ENCODE measurements at places on chromosomes 11 and 22.
A peak's percentile ranks its signal among the peaks of the same experiment; 100 is the strongest.

GRCh38 chr11:41222236-41222635 lies 237.2 kb downstream of the LRRC4C start:
- no peak for DNase-seq

DNA sequence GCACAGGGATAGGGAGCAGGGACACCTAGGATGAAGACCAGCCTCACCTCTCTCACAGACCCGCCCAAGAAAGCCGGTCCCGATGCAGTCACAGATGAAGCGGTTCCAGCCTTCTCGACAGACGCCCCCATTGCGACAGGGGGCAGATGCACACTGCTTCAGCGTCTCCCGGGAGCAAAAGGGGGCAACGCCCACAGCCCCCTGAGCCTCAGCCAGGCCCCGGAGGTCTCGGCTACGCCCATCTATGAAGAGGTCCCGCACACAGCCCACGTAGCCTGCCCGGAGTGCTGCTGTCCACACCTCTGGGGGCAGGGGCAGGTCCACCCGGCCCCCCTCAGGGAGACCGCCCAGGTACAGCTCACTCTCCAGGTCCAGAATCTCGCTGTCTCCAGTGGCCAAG lies 62.3 kb downstream of the NRXN2 start:
- DNase-seq: no peak

GRCh38 chr22:17057959-17058814 lies 26.6 kb upstream of the IL17RA start:
- peak; percentile 67 for DNase-seq

DNA sequence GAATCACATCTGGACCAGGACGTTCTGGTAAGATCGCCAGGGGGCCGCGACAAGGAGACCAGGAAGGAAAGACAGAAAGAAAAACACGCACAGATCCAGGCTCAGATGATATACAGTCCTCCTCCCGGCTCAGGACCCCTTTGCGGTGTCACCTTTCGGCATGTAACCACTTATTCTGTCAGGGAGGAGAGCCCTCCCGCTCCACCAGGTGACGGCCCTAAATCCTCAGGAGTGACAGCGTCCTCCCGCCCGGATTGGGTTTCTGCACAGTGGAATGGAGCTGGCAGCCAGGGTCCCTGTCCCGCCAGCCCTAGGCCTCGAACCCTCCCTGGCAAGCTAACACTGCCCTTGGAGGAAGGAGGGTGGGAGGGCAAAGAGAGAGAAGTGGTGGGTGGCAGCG lies 24.3 kb upstream of the KCNQ1OT1 start:
- no peak for DNase-seq

GRCh38 chr11:34631737-34632104 lies 10.8 kb downstream of the EHF start:
- no peak for DNase-seq

DNA sequence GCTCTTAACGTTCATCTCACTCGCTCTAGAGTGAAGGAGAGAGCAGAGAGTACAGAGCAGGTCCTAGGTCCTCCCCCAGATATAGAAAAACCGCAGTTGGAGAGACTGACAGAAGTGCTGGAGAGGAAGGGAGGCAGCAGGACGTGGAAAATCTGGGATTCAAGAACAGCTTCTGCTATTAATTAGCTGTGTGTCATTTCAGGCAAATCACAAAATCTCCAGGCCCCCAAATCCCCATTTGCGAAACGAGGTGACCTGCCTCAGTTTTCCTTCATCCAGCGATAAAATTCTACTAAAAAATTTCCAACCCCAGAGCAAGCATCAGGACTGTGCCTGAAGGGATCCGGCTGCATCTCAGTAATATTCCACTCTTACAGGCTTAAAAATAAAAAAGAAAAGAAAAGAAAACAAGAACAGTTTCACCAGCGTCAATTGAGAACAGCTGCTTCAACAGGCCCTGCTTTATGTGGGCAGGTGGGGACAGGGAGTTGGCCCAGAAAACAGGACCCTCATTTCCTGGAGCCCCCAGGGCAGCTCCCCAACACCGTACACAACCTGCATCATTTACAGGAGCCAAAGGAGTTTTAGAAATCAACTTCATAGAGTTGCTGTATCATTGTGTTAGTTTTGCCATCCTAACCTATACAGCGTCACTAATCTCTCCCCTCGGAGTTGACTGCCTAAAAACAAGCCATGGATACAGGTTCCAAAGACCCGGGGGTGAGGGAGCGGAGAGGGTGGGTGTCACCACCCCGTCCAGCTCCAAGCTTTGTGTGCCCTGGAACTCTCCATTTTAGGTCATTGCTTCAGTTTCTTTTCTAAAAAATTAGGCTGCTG lies 2.3 kb upstream of the MALAT1 start:
- DNase-seq: no peak

- no peak for DNase-seq
These were observed 294.4 kb downstream of the NTM start for GRCh38 chr11:131664816-131665215.

GRCh38 chr11:107916671-107917241 lies 11.5 kb upstream of the RAB39A start:
- no peak for DNase-seq

- DNase-seq: no peak
These were observed 33.4 kb downstream of the PARVB start for GRCh38 chr22:44057401-44057987.

- DNase-seq: no peak
These were observed 404.5 kb downstream of the ETS1 start for GRCh38 chr11:128182844-128183243.

DNA sequence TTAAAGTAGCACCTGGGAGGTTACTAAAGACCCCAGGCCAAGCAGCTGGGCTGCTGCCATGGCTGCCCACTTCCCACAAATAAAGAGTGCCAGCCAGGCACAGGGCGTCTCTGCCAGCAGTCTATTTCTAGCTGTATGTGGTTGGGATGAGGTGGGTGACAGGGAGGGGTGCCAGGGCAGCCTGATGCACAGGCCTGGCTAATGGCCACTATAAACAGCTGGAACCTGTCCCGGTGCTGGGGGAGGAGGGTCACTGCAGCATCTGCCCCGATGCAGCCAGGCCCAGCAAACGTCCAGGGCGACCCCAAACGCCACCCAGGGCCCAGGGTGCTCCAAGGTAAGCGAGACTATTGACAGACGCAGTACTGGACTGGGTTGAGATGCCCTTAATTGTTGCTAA lies 37.4 kb downstream of the SCUBE1 start:
- DNase-seq: no peak

DNA sequence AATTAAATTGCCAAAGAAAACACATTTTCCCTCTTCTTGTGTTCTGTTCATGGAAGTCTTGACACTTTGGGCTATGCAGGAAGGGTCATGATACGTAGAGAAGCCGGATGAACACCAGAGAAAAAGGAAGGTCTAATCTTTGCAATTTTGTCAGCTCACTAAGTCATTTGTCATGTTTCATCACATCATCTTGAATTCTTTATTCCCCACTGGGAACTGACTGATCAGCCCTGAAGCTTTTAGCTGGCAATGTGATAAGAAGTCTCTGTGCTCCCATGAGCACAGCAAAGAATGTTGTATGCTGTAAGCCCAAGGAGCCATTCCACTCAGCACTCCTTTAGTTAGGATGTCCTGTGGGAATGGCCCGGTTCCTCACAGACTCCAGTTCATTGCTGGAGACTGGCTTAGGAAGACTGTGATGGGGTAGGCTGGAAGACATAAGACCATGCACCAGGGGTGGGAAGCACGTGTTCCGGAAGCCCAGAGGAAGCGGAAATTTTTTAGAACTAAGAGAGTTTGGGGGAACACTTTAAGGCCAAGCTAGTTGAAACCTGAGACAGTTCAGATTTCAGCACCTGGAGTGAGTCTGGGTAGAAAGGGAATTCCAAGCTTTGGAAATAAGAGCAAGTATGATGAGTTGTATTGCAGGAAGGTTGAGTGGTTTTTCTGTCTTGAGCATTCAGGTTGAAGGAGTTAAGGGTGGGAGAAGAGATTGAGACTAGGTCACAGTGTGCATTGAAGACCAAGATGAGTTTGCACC lies 306.7 kb upstream of the MTNR1B start:
- no peak for DNase-seq

DNA sequence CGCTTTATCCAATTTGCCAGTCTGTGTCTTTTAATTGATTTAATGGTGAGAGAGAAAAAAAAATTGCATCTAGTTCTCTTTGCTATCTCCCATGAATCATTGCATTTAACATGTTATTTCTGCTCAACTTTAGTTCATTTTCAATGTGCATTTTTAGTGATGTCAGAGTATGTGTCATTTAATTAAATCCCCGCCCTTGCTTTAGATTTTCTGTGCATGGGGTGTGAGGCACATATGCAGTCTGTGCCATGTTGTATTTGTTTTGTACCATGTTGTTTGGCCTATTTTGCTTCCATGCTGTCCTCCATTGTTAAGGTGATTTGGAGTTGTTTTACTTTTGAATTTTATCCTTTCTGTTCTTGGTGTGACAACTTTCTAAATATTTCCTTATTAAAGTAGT lies 8.3 kb upstream of the NCR3LG1 start:
- no peak for DNase-seq

DNA sequence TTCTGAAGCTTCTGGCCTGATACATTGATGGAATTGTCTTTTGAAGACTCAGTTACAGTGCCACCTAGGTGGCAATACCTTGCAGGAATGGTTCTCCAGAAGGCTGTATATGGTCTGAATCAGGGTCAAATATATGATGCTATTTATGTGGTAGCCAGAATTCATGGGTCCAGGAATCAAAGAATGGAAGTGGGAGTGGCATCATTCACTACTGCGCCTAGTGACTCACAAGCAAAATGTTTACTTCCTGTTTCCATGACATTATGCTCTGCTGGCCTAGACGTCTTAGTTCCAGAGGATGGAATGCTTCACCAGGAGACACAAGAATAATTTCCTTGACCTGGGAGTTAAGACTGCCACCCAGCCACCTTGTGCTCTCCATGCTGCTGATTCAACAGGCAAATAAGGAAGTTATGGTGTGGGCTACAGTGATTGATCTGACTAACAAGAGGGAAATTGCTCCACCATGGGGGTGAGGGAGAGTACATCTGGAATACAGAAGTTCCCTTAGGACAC lies 491.8 kb downstream of the ETS1 start:
- no peak for DNase-seq

DNA sequence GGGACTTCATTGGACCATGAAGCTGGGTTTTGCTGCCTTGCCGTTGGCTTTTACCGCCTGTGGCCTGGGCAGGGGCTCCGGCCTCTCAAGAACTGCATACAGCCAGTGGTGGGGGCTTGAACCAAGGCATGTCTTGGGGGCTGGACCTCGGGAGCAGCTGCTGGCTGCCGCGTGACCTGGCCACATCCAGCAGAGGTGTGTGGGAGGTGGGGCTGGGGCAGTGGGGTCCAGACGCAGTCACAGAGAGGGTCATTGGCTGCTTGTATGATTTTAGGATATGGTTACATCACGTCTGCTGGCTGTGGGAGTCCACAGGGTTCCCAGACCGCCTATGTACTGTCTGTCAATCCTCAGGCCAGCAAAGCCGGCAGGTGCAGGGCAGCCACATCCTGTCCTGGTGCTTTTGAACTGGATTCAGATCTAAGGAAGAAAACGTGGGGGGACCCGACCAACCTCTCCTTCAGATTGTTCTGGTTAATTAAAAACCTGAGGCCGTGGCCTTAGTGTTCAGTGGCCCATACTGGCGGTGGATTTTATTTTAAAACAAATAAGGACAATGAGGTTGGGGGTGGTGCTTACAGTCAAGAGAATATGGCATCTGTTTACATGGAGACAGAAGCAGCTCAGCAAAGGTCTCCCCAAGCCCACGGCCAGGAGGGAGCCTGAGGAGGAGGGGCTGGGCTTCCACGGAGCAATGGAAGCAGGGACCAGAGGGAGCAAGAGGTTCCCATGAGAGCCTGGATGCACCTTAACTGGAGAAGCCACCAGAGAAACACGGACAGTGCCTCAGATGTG lies 426.0 kb downstream of the TBC1D22A start:
- no peak for DNase-seq
